Kidney (tissue), 22 donors: ENCODE measurements at places on chromosomes 1 and 21. TPM values are rescaled to one million over a fixed set of nuclear protein-coding genes. Genes with fewer than 3 reads are reported as not detected.
A peak's percentile ranks its signal among the peaks of the same experiment; 100 is the strongest.

Gene GREM2
- total RNA-seq: 0.50 TPM

GRCh38 chr1:80892539-80892938 lies 908.2 kb upstream of the ADGRL2 start:
- no peaks in the 10 kb centered on the region for H3K4me1 ChIP-seq
- no peak overlapping the region for H3K4me3 ChIP-seq
- no peaks in the 10 kb centered on the region for H3K36me3 ChIP-seq
- DNase-seq: no peak
- no peak overlapping the region for H3K27ac ChIP-seq
- H3K27me3 ChIP-seq: no peaks in the 10 kb centered on the region

DNA sequence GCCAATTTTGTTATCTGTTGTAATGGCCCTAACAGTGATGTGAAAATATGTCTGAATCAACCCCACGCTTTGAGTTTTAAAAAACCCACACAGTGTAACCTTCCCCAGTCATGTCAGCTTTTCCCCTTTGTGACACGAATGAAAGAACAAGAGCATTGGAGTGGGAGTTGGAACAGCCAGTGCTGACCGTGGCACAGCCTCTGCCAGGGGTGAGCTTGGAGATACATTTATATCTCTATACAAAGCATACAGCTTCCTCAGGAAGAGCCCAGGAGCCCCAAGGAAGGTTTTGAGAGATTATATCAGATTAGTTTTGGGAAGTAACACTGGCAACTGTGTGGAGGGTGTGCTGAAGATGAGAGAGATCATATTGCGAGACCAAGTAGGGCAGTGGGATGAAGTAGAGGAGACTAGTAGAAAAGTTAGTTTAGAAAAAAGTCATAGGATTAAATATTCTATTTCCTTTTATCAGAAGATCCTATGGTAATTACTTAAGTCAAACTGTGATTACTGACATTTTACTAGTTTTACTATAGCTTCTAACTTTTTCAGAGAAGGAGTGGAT lies 15.9 kb downstream of the LRRC8B start:
- H3K4me1 ChIP-seq: no peaks in the 10 kb centered on the region
- H3K36me3 ChIP-seq: no peaks in the 10 kb centered on the region
- H3K27me3 ChIP-seq: no peaks in the 10 kb centered on the region
- no peak overlapping the region for H3K27ac ChIP-seq
- H3K4me3 ChIP-seq: no peak overlapping the region

- peaks cover 9% of the 10 kb centered on the region for H3K36me3 ChIP-seq
- no peaks in the 10 kb centered on the region for H3K27me3 ChIP-seq
- no peaks in the 10 kb centered on the region for H3K4me1 ChIP-seq
These were observed 65.5 kb downstream of the NID1 start for GRCh38 chr1:235999259-235999925.

DNA sequence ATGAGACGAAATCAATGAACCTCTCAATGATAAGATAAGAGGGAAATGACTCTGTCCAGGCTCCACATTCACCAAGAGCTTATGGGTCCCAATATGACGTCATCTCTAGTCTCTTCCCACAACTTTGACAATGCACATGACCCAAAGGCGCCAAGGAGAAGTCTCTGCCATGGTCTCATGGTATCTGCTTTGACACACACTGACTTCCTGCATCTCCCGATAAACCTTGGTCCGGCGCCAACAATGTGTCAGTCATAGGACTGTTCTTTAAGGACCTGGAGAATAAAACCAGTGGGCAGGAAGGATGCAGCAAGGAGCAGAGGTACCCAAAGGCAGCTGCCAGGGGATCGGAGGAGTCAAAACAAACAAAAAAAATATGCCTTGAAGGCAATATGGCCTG lies 46.9 kb upstream of the TMEM51 start:
- H3K4me3 ChIP-seq: no peak overlapping the region
- peaks cover 2% of the 10 kb centered on the region for H3K4me1 ChIP-seq
- no peaks in the 10 kb centered on the region for H3K36me3 ChIP-seq

Gene CFAP141
- not detected for total RNA-seq

DNA sequence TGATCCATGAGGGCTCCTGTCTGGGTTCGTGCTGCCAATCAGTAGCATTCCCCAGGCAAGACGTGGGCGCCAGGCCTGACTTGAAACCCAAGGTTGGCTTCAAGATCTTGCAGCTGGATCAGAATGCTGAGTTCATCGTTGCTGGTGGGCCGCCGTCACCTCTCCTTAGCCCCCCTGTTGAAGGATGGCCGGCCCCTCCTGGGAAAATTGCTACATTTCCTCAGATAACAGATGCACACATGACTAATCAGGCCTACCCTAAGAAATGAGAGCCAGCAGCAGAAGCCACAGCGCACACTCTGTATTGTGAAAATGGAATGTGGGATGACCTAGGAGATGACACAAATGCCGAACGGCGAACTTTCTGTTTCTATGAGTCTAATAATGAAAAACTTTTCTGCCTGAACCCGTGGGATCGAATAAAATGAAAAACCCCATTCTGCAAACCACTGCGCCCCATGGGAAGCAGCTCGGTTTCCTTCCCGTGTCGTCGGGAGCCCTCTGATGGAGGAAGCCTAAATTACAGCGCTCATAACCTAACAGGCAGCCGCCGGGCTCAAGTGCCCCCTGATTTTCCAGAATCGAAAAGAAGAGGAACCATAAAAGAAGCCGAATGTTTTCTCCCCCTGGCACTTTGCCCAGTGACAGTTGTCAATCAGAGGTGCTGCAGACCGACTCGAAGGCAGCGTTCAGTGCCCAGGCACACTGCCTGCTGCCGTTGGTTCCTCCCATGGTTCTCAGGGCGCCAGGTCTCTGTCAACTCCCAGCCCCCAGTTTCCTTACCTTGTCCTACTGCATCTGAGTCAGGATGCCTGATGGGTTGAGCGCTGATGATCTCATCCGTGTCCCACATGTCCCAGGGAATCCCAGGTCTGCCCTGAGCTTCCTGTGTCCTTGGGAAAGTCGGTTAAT lies 38.2 kb upstream of the H6PD start:
- H3K36me3 ChIP-seq: no peaks in the 10 kb centered on the region
- no peak overlapping the region for H3K4me3 ChIP-seq
- H3K4me1 ChIP-seq: peaks cover 5% of the 10 kb centered on the region
- H3K27me3 ChIP-seq: peaks cover 12% of the 10 kb centered on the region
- DNase-seq: peak; percentile 51

- no peak overlapping the region for H3K27ac ChIP-seq
- no peaks in the 10 kb centered on the region for H3K36me3 ChIP-seq
- no peak overlapping the region for H3K4me3 ChIP-seq
These were observed 357.4 kb downstream of the LMX1A start for GRCh38 chr1:164999146-164999545.

GRCh38 chr1:82299656-82300055 lies 498.9 kb downstream of the ADGRL2 start:
- no peak for DNase-seq
- H3K36me3 ChIP-seq: no peaks in the 10 kb centered on the region
- H3K27ac ChIP-seq: no peak overlapping the region
- no peaks in the 10 kb centered on the region for H3K27me3 ChIP-seq
- H3K4me3 ChIP-seq: no peak overlapping the region

DNA sequence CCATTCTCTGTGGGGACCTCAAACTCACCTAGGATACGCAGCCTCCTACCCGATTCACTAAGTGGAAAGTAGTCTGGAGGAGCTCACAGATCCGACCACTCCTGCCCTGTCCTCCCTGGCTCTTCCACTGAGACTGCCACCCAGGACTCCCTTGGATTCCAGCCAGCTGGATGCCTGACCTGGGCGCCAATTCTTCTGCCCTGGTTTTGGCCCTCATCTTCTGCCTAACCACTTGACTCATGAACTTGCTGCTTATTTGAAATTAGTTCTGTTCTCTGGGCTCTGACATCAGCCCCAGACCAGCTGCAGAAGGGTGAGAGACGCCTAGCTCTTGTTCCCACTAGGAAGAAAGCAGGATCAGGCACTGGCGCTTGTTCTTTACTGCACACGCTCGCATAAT lies 48.9 kb downstream of the SLC35D1 start:
- no peak overlapping the region for H3K4me3 ChIP-seq
- H3K36me3 ChIP-seq: peaks cover 7% of the 10 kb centered on the region
- peaks cover 11% of the 10 kb centered on the region for H3K4me1 ChIP-seq
- H3K27ac ChIP-seq: no peak overlapping the region
- no peak for DNase-seq

DNA sequence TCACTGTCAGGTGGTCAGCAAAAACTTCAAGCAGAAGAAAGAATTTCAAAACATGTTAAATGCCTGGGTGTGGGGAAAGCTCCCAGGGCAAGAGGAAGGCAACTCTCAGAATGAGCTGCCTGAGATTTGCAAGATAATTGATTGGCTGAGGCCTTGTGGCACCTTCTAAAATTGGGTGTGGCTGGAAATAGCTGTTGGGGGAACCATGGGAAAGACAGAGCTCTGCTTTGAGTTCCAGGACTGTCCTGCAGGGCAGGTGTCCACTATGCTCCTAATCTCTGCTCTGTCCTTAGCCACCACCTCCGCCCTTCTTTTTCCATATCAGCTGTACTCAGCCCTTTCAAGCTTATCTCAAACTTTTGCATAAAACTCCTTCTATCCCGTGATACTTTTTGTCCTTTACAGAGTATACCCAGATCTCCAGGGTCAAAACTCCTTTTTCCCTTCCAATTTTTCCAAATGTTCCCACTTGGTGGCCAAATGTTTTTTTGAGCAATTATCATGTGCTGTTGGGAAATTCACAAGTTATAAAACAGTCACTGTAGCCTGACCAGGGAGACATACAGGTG lies 23.8 kb upstream of the PPP2R5A start:
- H3K4me3 ChIP-seq: no peak overlapping the region
- no peaks in the 10 kb centered on the region for H3K4me1 ChIP-seq
- no peaks in the 10 kb centered on the region for H3K27me3 ChIP-seq
- DNase-seq: no peak

Gene TRPM2
- total RNA-seq: 11.5 TPM

GRCh38 chr21:25656412-25656811 lies 17.4 kb downstream of the JAM2 start:
- H3K27ac ChIP-seq: no peak overlapping the region
- no peak for DNase-seq
- no peaks in the 10 kb centered on the region for H3K36me3 ChIP-seq
